T-helper 1 cell (primary cell): ENCODE measurements at places on chromosomes 2 and 18.

DNA sequence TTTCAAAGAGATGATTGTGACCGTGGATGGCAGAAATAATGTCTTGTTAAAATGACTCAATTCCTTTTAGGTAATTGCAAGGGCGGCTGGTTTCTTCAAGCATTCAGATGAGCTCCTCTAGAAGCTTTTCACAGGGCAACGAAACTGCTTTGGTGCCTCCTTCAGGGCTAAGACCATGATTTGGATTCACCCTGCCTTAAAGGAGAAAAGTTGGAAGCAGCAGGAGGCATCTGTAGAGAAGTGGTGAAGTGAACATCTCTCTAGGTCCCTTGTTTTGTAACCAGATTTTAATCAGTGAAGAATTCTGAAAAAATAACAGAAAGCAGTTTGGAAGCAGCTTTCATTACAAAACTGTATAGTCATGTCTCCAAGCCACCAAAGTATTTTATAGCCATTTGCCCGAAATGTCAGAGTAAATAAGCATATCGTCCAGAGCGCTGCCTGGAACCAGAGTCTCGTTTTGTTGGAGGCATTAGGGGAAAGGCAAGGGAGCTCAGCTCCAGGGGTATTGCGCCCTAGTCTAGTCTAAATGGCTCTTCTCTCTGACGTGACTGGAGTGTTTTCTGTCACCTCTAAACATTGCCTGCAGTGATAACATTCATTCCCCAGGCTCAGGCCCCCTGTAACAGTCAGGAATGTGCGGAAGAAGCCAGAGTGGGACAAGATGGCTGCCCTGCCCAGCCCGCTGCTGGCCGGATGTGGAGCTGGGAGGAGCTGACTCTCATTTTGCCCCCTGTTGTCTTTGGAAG, 57.8 kb upstream of the ITGB6 start:
- DNase-seq, result no peak

GRCh38 chr2:65916177-65916576, 483.8 kb upstream of the SPRED2 start:
- DNase-seq, result no peak

DNA sequence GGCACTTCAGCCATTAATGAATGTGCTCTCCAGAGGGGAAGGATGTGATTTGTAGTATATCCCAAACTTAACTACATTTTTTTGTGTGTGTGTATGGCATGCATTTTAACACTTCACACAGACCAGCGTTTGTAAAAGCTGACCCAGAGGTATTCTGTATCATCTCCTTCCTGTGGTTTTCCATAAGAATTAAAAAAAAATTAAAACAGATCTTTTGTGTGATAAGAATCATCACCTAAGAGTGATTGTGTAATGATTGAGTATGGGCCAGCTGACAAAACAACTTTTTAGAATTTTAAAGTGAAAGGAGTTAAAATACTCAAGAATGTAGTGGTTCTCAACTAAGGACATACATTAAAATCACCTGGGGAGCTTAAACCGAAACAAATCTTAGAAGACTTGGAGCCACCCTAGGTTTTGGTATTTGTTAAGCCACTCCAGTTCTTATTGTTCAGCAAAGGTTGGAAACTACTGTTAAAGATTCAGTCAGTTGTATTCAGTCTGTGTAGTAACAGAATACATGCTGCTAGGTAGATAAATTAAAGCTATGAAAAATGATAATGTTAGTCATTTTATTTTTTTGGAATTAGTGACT, 120.1 kb downstream of the HAUS1 start:
- no peak for DNase-seq

- no peak for DNase-seq
Measured at GRCh38 chr2:72454189-72454588, 306.5 kb upstream of the CYP26B1 start.

DNA sequence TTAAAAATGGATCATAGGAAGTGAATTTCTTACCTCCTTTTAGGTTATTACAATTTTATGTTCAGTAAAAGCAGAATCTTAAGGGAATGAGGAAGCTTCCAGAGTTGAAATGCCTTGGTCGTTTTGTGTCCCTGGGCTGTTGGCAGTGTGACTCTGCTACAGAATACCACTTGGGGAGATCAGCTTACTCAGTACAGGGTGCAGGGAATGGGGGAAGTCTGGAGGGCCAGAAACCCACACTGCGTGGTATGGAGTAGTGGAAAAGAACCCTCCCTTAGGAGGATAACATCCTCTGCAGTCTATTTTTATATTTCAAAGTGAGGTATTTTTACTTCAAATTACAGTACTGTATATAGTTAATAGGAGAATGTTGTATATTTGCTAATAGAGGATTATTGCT, 51.1 kb downstream of the R3HDM1 start:
- DNase-seq, result no peak

DNA sequence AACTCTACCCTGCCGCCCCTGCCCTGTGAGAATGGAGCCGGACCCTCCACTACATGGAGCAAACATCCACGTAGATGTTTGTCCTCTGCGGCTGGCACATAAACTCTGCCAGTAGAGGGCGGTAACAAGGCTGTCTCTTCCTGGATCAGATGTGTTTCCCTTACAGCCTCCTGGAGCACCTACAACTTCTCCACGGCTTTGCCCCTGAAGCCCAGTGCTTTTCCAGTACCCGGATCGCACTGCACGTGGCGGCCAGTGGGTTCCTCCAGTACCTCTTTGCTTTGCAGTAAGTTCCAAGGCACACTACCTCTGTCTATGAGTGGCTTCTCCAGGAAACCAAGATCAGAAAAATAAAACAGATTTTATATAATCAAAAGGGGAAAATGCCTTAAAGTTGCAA, 651.3 kb downstream of the DCDC2C start:
- DNase-seq, result no peak

DNA sequence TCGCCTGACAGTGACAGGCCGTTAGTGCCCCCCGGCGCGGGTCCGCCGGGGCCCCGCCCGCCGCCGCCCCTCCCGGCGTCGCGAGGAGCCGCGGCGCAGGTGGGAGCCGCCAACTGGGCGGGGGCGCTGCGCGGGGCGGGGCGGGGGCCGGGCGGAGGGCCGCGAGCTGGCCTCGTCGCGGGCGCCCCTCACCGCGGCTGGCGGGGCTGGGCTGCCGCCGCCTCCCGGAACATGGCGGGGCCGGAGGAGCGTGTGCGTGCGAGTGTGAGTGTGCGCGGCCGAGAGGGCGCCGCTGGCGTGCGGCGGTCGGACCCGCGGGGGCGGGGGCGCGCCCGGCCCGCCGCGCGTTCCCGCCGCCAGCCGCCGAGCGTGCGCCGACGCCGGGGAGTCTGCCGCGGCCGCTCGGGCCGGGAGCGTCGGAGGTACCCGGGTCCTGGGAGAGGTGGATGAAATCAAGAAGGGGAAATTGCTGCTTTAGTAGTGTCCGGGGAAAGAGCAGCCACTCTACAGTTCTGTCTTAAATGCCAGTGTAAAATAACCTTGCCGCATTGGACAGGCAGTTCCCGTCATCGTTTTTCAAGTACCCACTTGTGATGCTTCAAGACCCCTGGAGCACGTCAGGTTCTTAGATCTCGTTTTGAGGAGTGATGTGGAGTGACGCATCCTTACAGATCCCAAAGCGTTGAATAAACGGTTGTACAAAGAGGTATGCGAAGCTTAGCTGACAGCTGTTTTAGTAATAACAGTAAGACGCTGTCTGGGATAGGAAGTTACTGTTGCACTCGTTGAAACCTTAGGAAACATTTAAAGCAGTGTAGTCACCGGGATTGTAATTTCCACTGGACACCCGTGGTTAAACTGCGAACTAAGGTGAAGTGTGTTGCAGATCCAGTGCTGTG, 836 bp downstream of the ANKRD12 start:
- peak; percentile 79 for DNase-seq

DNA sequence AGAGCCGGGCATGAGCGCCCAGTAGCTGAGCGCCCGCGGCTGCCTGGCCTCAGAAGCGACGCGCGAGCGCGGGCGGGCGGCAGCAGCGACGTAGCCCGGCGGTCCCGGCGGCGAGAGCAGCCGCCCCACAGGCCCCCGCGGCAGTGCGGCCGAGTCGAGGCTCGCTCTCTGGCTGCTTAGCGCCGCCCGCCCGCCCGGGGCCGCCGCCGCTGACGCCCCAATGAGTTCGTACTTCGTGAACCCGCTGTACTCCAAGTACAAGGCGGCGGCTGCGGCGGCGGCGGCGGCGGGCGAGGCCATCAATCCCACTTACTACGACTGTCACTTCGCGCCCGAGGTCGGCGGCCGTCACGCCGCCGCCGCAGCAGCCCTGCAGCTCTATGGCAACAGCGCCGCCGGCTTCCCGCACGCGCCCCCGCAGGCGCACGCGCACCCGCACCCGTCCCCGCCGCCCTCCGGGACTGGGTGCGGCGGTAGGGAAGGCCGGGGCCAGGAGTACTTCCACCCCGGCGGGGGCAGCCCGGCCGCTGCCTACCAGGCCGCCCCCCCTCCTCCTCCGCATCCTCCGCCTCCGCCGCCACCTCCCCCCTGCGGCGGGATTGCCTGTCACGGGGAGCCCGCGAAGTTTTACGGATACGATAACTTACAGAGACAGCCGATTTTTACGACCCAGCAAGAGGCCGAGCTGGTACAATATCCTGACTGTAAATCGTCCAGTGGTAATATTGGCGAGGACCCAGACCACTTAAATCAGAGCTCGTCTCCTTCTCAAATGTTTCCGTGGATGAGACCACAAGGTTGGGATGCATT, 847 bp downstream of the HOXD8 start:
- DNase-seq, result no peak

- DNase-seq, result no peak
Measured at GRCh38 chr2:86323273-86324021, 14.0 kb downstream of the REEP1 start.

GRCh38 chr2:189113963-189114362, 65.6 kb downstream of the COL5A2 start:
- no peak for DNase-seq

- no peak for DNase-seq
Measured at GRCh38 chr2:49598231-49598630, 443.9 kb upstream of the FSHR start.

DNA sequence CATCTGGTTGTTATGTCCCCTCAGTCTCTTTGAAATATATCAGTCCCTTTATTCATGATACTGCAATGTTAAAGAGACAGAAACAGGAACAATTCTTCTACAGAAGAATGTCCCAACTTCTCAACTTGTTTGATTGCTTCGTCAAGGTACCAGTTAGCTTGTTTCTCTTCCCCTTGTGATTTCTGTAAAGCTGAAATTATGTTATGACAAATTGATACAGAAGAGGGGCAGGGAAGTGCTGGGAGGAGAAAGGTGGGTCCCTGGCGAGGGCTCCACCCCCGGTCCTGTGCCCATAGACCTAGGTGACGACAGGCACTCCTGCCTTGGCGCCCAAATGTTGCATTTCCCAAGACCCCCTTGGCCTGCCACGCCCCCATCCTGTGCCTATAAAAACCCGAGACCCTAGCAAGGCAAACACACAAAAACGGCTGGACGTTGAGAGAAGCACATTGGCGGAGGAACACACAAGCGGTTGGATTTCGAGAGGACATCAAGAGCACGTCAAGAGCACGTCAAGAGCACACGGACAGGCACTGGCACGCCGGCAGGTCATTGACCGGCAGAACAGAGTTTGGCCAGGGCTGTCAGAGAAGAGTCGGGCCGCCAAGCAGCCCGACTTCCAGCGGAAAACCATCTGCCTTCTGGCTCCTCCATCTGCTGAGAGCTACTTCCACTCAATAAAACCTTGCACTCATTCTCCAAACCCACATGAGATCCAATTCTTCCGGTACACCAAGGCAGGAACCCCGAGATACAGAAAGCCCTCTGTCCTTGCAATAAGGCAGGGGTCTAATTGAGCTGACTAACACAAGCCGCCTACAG, 11.5 kb upstream of the RTN4 start:
- DNase-seq, result no peak

DNA sequence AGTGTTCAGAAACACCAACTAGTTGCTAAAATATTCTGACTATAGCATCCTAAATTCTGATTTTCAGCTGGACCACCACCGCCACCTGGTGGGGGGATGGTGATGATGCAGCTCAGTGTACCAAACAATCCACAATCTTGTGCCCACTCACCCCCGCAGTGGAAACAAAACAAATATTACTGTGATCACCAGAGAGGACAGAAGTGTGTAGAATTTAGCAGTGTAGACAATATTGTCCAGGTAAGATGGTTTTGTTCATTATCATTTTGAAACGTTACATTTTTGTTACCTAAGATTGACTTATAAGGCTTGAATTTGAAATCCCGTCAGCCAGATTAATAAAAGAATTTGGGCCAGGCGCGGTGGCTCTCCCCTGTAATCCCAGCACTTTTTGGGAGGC, 31.7 kb upstream of the UBXN4 start:
- DNase-seq, result peak; percentile 64

- no peak for DNase-seq
Measured at GRCh38 chr2:152548996-152549395, 168.3 kb downstream of the PRPF40A start.

DNA sequence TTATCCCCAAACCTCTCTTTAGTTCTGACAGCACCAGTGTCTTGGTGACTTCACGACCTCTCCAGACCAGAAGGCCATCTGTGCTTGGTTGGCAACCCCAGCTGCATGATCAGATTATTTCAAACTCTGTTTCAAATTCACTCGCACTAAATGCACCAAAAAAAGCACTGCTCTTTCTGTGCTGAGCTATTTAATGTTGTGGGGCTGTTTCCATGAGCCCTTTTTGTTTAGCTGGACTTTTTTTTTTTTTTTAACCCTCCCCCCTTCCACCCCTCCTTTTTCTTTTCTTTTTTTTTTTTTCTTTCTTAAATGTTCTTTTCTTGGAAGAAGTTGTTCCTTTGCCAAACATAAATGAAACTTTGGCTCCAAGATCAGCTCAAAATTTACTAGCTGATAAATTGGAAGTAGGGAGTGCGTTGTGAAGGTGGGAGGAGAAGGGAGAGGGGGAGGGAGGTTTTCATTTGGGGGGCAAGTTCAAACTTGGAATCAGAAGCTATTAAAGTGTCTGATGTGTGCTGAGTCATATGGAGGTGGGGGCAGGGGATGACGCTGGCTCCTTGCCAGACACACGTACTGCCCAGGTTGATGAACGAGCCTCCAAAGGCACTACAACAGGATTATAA, 543.0 kb upstream of the TNP1 start:
- no peak for DNase-seq

DNA sequence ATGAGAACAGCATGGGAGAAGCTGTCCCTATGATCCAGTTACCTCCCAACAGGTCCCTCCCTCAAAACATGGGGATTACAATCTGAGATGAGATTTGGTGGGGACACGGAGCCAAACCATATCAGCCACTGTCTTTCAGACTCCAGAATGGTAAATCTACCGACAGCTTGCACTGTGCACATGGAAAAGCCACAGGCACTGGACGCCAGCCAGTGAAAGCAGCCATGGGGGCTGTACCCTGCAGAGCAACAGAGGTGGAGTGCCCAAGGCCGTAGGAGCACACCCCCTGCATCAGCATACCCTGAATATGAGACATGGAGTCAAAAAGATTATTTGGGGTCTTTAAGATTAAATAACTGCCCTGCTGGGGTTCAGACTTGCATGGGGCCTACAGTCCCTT, 218.4 kb downstream of the PDE1A start:
- no peak for DNase-seq

- DNase-seq, result no peak
Measured at GRCh38 chr18:36493349-36494159, 196.0 kb downstream of the FHOD3 start.

- no peak for DNase-seq
Measured at GRCh38 chr2:101290711-101291110, 17.8 kb downstream of the RNF149 start.
